ENCODE measurements at places on chromosomes 2 and 18.

- DNase-seq, result no peak
Measured at GRCh38 chr2:64228918-64229317, 84.7 kb upstream of the PELI1 start.

DNA sequence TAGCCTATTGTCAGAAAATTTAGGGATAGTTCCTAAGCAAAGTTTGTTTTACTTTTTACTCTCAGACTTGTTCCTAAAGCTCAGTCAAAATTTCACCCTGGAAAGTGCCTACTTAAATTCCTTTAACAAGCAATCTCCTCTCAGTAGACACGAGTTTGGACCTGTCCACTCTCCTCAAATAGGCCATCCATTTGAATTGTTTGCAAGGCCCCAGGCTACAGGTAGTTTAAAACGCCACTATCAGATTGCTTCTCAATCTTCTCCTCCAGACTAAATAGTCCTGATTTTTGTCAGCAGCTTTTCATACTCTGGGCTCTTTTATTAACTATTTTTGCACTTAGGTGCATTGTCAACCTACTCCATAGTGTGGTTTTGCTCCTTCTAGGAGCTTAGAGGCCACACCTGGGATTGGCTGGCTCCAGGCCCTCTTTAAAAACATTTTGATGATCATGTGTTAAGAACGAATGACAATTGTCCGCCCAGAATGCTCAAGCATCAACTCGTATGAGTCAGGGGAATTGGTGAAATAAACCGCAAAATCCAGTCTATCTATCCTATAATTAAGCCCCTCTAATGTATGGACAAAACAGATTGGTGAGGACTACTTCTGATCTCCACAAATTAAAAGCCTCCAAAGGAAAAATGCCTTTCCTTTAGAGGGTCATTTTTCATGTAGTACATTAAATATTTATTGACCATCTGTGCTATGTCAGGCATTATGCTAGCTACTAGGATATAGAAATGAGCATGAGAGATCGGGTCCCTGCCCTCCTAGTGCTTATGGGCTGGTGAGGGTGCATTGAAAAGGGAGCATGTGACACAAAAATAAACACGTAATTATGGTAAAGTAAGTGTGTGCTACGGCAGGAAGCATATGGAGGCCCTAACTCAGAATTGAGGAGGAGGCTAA, 333.8 kb upstream of the TNP1 start:
- no peak for DNase-seq

- DNase-seq, result no peak
Measured at GRCh38 chr2:71600555-71600954, 147.2 kb downstream of the DYSF start.

- DNase-seq, result no peak
Measured at GRCh38 chr2:157304811-157305722, 20.6 kb downstream of the ERMN start.

GRCh38 chr2:120641366-120641771, 94.3 kb upstream of the GLI2 start:
- DNase-seq, result no peak

DNA sequence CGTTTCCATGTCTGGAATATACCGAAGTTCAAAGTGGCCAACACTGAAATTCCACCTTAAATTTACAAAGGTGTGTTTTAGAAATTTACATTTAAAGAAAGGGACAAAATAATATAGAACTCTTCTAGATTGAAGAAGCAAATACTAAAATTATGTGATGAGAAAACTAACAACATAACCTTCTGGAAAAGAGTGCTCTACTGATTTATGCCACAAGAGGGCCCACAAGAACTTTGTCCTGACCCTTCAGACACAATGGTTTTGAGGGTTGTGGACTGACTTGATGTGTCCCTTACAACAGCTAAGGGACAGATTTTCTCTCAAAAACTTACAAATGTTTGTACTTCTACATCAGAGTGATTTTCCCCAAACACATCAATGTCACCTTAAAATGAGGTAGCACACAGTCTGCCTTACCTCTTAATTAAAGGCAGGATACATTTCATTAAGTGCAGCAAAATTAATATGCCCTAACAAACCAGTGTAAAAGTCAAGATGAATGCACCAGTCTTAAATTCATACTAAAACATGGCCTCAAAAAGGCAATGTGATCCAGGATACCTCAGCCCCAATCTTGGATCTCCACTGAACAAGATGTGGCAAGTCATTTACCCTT, 36.2 kb downstream of the EIF2AK3 start:
- peak; percentile 0 for DNase-seq

DNA sequence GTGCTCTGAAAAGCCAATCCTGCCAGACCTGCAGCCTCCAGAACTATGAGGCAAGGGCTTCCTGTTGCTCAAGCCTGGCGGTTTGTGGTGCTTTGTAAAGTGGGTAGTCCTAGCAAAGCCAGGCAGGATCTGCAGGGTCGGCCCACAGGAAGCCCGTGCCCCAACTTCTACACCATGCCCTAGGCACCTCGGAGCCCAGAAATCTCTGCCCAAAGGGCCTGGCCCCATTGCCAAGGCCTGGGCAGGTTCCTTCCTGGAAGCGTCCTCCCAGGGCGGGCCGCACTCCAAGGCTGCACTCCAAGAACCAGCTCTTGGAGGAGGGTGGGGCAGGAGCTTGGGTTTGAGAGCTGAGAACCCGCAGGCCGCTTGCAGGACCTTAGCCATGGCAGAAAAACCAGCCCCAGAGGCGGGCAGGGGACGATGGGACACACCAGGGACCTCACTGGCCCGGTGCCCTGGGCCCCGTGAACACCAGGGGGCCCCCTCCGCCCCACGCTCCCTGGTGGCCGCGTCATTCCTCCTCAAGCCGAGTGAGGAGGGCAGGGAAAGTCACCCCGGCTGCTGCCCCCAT, 37.2 kb upstream of the ID2 start:
- DNase-seq, result no peak

DNA sequence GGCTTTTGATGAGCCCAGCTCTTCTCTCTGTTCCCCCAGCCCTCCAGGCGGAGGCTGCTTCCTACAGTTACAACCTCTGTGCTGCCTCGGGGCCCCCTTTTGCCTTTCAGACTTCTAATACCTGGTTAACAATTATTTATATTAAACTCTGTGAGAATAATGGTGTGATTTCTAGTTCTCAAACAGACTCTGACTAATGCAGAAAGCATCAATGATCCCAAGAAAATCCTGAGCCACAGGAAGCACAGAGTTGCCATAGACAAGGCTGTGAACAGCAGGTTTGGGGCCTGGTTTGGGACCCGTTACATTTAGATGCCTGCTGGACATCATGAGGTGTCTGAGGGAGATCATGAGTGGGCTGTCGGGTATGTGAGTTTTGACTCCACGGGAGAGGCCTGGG, 37.4 kb upstream of the MYO3B start:
- DNase-seq, result no peak

DNA sequence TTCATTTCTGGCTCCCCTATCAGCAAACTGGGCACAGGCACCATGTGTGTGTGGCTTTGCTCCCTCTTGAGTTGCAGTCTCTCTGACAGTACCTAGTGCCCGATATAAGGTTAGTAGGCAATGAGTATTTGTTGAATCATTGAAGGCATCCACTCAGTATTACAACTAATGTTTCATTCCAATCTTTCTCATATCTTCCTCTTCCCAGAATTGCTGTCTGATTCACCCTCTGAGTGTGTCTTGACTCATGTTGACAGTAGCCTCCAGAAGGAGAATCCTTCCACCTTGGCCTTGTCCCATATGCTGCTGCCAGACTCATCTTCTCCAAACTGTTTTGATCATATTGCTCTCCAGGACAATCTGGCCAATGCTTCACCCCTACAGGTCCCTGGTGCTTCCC, 202.5 kb downstream of the LRRTM1 start:
- no peak for DNase-seq

- no peak for DNase-seq
Measured at GRCh38 chr2:219591091-219591490, 6.6 kb upstream of the STK11IP start.

DNA sequence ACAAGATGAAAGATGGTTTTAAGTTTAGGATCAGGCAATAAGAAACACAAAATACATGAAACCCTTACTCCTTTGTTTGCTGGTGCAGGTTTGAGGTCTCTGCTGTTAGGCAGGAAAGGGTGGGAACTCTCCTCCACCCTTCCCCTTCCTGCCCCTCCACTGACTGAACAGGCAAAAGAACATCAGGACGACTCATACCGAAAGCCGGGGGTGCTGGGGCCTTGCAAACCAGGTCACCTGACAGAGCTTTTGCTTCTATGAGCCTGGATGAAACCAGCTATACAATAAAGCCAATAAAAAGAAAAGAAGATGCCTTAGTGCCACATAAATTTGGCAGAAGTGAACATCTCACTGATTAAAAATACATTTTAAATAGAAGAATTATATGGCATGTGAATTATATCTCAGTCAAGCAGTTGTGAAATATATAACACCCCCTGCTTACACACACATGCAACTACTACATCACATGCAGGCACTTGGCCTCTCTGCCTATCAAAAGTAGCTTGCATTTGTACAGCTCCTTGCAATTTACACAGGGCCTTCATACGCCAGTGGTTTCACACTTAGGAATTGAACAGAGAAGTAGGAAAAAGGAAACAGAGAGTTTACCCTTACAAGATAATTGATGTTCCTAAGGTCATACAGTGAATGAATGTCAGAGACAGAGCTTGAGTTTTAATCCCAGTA, 215.1 kb upstream of the TRIB2 start:
- DNase-seq, result no peak

DNA sequence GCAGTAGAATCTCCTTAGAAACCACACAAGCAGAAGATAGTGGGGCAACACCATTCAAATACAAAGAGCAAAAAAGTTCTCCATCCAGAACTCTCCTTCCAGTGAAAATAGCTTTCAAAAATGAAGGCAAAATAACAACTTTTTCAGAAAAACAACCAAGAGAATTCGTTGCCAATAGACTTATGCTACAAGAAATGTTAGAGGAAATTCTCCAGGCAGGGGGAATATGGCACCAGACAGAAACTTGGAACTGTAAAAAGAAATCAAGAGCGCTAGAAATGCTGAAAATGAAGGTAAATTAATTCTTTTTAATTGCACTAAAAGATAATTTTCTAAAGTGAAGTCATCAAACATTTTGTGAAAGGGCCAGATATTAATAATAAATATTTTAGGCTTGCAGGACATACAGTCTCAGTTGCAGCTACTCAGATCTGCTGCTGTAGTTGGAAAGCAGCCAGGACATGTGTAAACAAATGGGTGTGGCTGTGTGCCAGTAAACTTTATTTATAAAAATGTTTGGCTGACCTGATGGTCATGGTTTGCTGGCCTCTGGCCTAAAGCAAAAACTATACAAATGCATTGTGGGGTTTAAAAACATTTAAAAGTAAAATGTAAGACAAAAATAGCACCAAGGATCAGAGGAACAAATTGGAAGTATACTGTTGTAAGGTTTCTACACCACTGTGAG, 73.7 kb upstream of the TGFA start:
- no peak for DNase-seq

- DNase-seq, result no peak
Measured at GRCh38 chr2:13009027-13009642, 292.4 kb downstream of the TRIB2 start.

GRCh38 chr18:26421503-26421902, 126.8 kb downstream of the KCTD1 start:
- no peak for DNase-seq

GRCh38 chr2:152012697-152013096, 86.1 kb downstream of the CACNB4 start:
- DNase-seq, result no peak

- no peak for DNase-seq
Measured at GRCh38 chr2:68565858-68566257, 77.5 kb upstream of the PROKR1 start.

GRCh38 chr2:114937366-114937930, 495.0 kb downstream of the DPP10 start:
- DNase-seq, result no peak

GRCh38 chr2:1494906-1495305, 81.6 kb downstream of the TPO start:
- no peak for DNase-seq

GRCh38 chr2:120735746-120736170, at the start of gene GLI2:
GLI2 (plus strand) TSS chr2:120735868; CDS start chr2:120797321, 61,453 bp downstream.
- peak; percentile 33 for DNase-seq

- DNase-seq, result no peak
Measured at GRCh38 chr2:73032702-73033097, 38.8 kb downstream of the SFXN5 start.

GRCh38 chr18:32937597-32937996, 164.8 kb upstream of the KLHL14 start:
- no peak for DNase-seq

DNA sequence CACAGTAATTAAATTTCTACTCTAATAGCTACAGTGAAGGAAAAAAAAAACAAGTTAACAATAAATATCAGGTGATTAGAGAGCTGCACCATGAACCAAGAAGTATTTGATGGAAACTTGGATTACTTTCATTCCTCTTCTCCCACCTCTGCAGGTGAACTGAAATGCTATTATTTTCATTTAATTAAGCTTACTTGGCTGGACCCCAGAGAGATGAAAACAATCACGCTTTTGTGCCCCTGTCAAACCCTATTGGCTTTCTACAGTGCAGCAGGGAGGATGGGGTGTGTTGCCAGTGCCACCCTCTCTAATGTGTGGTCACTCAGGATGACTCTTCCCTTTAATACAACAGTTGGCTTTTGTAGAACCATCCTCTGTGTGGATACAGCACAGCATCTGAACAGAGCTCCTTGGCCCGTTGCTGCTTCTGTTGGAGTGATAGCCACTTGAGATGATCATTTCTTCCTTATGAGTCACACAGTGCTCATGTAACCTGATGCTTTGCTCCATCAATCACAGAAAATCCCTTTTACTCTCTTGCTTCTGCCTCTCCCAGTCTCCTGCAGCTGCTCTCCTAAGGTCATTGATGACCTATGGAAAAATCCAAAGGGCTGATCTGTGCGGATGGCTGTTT, 5.5 kb upstream of the ARL4C start:
- DNase-seq, result peak; percentile 73

DNA sequence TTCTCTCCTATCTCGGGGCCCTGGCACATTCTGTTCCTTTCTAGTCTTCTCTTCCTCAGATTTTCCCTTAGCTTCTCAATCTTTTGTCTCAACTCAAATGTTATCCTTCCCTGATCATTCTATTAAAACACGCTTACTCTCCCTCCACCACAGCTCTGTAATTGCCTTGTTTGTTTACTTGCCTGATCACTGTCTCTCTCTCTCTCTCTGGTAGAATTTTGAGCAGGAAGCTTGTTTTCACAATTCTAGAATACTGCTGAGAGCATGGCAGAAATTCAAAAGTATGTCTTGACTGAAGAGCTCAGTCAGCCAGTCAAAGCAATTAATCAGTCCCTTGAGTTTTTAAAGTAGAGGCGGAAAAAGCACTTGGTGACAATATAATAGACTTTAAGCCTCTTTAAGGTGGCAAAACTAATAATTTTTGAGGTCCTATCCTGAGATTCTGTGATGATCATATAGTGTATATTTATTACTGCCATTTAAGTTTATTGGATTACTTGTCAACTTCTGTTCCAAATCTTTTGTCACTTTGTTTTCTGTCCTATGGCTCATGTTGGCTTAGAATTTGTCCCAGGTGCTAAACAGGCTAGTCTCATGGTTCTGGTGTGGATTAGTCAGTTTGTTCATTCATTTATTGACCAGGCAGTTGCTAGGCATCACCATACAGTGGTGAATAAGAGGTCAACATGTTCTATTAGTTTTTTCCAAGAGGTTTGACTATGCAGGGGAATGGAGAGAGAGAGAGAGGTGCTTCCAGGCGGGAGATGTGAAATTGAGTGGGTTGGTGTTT, 2.3 kb downstream of the PSMD1 start:
- no peak for DNase-seq

- DNase-seq, result no peak
Measured at GRCh38 chr2:129164220-129164949, 815.1 kb upstream of the RAB6C start.

- DNase-seq, result no peak
Measured at GRCh38 chr2:215188078-215188477, 49.7 kb upstream of the ABCA12 start.
